ENCODE measurements at places on chromosomes 6 and 20.

GRCh38 chr20:53582574-53583351, 10.9 kb downstream of the ZNF217 start:
- DNase-seq: peak; percentile 74

DNA sequence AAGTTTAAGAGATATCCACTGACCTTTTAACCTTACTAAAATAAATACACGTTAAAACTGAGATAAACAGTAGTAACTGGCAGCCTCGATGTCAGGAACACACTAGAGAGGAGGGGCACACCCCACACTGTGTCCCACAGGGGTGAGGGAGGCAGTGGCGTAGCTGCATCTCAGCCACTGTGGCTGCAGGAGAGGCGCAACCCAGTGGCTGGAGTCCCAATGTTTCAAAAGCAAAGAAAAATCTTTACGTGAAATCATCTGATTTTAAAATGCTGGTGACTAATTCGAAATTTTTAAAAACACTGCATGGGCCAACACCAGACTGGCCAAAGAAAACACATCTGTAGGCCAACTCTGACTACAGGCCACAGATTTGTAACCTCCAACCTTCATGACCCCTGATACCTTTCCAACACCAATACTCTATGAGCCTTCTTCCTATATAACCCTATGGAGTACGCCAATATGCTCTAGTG, 54.7 kb downstream of the TRAM2 start:
- DNase-seq: no peak

GRCh38 chr6:26202201-26202611, 115.0 kb downstream of the HFE start:
- no peak for DNase-seq

DNA sequence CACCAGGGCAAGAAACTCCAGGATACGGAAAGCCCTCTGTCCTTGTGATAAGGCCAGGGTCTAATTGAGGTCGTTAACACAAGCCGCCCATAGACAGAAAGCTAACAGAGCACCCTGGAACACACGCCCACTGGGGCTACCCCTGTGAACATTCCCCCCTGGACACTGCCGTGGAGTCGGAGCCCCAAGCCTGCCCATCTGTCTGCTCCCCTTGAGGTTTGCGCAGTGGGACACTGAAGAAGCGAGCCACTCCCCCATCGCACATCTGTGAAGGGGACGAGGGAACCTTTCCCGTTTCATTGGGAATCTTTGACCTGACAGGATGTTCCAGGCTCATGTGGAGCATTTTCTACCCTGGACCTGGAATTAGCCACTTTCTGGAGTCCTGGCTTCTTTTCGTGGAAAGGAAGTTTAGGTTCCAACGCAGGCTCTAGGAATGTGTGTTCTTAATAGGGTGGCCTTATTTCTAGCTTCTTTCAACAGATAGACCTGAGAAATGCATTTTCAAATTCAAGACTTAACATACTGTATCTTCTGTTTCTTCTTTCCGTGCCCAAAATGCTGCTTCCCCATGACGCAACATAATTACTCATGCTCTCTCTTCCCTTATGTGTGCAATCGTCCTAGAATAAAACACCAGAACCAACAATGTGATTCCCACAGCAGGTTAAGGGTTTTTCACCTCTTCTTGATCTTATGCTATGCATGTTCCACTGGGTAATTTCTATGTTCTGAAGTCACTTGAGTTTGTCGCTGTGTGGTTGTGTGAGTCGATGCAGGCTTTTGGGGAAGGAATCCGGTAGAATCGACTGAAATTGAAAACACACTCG, 161.1 kb downstream of the ERMARD start:
- no peak for DNase-seq

GRCh38 chr6:157605484-157605883, 217.6 kb upstream of the SNX9 start:
- DNase-seq: no peak

GRCh38 chr6:13338038-13338437, 9.7 kb upstream of the TBC1D7 start:
- DNase-seq: no peak

- DNase-seq: no peak
These were observed 7.9 kb upstream of the TAGAP start for GRCh38 chr6:159052720-159053119.

DNA sequence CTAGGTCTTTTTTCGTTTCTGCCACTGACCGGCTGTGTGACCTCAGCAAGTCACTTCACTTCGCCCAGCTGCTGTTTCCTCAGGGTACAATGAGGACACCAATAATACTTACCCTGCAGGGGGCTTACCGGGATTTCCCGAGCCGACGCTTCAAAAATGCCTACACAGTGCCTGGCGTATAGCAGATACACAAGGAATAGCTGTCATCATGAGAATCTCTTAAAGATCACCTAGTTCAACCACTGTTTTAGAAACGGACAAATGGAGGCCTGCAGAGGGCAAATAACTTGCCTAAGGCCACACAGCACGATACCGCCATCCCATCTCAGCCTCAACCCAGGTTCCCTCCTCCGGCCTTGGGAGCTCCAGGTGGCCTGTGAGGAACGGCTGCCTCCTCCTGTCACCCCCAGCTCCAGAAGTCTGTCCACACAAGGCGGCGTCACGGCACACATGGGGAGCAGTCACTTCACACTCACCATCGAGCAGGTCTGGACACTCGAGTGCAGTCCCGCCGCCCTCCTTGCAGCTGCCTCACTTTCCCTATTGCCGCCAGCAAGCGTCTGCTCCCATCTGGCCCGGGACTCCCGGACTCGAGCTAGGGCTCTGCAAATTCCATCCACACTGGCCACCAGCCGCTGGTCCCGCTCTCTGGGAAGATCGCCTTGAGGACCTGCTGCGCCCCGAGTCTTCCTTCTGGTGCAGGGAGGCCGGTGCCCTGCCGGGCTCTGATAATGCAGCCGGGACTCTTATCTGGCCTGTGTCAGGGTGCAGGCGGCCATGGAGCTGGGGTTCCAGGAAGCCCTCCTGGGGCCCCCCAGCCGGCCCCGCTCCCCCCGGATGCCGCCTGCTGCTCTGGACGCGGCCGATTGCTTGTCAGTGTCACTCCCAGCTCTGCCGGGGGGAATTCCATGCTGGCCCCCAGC, at the start of gene RIPOR3:
RIPOR3 (minus strand) TSS at position 893 of the 923 bp plus-strand sequence; CDS start at position 479, 414 bp downstream.
- no peak for DNase-seq

GRCh38 chr6:100470422-100471120, 5.8 kb upstream of the SIM1 start:
- no peak for DNase-seq

- no peak for DNase-seq
These were observed 192.2 kb upstream of the LRFN2 start for GRCh38 chr6:40779409-40779808.

DNA sequence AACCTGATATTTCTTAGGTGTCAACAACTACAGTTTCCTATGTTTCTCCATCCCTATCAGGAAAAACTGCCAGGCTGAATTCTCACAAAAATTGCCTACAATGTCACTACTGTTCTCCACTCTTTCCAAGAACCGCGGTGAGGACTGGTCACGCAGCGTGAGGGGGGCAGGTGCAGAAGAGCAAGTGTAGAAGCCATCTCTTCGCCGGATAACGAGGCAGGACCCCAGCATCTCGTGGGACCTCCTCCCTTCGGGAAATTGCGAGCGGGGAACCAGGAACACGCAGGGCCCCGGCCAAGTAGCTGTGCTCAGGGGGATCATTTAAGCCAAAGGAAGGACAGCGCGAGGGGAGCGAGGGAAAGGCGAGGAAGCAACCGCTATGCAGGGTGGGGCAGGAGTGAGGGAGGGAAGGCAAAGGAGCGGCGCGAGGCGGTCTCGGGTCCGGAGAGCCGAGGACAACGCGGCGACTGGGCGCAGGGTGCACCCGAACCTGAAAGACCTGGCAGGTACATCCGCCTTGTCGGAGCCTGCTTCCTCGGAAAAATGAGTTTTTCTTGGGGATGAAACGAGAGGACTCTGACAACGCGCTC, 559 bp downstream of the APMAP start:
- no peak for DNase-seq

DNA sequence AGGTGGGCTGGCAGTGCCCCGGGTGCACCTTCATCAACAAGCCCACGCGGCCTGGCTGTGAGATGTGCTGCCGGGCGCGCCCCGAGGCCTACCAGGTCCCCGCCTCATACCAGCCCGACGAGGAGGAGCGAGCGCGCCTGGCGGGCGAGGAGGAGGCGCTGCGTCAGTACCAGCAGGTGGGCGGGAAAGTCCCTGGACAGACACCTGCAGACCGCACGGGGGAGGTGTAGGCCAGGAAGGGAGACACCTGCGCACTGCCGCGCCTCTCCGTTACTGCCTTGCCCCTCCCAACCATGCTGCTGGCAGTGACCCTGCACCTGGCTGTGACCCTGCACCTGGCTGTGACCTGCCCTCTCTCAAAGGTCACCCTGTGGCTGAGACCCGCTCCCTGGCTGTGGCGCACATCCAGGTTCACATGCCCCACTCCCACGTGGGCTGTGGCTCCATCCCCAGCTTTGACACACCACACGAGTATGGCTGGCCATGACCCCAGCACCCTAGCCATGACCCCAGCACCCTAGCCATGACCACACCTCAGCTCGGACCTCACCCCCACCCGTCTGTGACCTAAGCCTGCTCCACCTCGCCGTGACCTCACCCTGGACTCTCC, 11.6 kb downstream of the RBCK1 start:
- no peak for DNase-seq

DNA sequence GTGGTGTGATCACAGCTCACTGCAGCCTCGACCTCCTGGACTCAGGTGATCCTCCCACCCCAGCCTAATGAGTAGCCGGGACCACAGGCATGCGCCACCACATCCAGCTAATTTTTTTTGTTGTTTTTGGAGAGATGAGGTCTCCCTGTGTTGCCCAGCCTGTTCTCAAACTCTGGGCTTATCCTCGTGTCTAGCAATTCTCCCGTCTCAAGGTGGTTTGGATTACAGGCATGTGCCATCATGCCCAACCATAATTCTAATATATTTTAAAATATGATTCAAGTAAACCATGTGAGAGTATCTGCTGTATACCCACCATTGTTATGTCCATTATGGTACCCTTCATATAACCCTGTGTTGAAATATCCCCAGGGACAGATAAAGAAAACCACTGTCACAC, 60.3 kb upstream of the C20orf144 start:
- DNase-seq: no peak

GRCh38 chr6:151388236-151388635, 3.1 kb downstream of the ZBTB2 start:
- no peak for DNase-seq

- DNase-seq: no peak
These were observed 181.6 kb downstream of the FARS2 start for GRCh38 chr6:5442916-5443315.

DNA sequence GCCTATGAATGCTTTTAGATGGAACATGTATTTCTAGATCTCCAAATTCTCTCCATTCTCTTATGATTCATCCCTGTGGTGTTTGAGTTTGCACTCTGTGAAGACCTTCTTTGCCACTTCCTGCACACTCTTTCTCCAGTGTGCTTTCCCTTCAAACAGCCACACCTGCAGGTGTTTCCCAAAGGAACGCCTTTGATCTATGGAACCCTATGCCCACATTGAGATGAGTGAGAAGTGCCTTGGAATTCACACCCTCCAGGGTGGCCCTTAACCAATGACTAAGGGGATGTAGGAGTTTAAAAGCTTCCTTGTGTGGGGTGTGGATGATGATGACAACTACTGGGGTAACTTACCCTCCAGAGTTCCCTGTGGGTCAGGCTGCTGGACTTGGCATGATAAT, 570.1 kb downstream of the DHX35 start:
- no peak for DNase-seq

GRCh38 chr20:60206259-60206658, 248.0 kb downstream of the CDH26 start:
- DNase-seq: peak; percentile 26

DNA sequence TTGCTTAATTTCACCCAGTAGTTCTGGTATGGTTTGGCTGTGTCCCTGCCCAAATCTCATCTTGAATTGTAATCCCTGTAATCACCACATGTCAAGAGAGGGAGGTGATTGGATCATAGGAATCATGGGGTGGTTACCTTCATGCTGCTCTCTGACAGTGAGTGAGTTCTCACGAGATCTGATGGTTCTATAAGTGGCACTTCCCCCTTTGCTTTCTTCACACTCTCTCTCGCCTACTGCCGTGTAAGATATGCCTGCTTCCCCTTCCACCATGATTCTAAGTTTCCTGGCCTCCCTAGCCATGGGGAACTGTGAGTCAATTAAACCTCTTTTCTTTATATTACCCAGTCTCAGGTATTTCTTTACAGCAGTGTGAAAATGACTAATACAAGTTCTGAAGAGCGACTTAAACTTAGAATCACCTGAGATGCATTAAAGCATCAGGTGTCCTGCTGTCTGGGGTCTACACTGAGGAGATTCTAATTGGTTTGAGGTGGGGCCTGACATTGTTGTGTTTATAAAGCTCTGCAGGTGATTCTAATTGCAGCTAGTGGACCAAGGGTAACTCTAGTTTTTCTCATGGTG, 82.1 kb upstream of the DTNBP1 start:
- DNase-seq: no peak

- no peak for DNase-seq
These were observed 579.2 kb downstream of the EPM2A start for GRCh38 chr6:145155873-145156782.

GRCh38 chr6:73081955-73082354, 143.3 kb downstream of the KHDC1L start:
- DNase-seq: no peak

- DNase-seq: no peak
These were observed 527.6 kb downstream of the CDKAL1 start for GRCh38 chr6:21061892-21062291.

DNA sequence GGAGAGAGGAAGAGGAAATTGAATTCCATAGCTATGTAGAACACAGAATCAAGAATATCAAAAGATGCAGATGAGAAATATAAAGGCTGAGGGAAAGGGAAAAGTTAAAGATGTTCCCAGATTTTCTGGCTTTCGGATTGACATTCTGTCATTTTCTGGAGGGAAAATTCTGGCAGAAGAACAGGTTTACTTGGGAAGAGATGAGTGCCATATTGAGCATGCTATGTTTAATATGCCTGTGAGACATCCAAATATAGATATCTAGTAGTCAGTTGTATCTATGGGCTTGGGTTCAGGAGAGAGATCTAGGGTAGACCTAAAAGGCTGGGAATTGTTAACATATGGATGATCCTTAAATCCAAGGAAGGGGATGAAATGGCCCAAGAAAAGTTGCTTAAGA, 181.9 kb upstream of the ARG1 start:
- no peak for DNase-seq

GRCh38 chr6:13001927-13002326, 285.4 kb downstream of the PHACTR1 start:
- DNase-seq: no peak

DNA sequence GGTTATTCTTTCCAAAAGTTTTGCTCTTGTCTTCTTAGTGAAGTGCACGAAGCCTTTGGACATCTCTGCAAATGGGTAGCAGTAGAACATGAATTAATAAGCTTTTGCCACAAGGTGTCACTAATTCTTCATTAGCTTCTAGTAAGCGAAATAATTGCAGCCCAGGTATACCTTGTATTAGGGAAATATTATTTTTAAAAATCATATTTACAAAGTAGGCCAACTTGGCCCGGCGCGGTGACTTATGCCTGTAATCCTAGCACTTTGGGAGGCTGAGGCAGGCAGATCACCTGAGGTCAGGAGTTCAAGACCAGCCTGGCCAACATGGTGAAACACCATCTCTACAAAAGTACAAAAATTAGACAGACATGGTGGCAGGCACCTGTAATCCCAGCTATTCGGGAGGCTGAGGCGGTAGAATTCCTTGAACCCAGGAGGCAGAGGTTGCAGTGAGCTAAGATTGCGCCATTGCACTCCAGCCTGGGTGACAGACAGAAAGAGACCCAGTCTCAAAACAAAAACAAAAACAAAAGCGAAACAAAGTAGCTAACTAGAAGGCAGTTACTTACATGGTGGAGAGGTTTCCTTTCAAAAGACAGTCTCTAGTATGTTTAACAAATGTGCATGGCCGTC, 8.8 kb upstream of the RSPH3 start:
- DNase-seq: no peak

- DNase-seq: no peak
These were observed 547.2 kb downstream of the CD83 start for GRCh38 chr6:14664621-14665315.
